ENCODE measurements at places on chromosomes 2 and 18. TPM values are rescaled to one million over a fixed set of nuclear protein-coding genes. Genes with fewer than 3 reads are reported as not detected.

- no peak for DNase-seq
- no peaks in the 10 kb centered on the region for H3K4me1 ChIP-seq
- H3K27me3 ChIP-seq: no peaks in the 10 kb centered on the region
- no peaks in the 10 kb centered on the region for H3K36me3 ChIP-seq
- H3K27ac ChIP-seq: no peak overlapping the region
Observed at GRCh38 chr2:151664520-151664919, 69.8 kb downstream of the NEB start.

GRCh38 chr2:6915399-6915798 lies 1.8 kb upstream of the RNF144A start:
- no peak overlapping the region for H3K4me3 ChIP-seq
- DNase-seq: no peak
- H3K27me3 ChIP-seq: no peaks in the 10 kb centered on the region
- H3K27ac ChIP-seq: no peak overlapping the region
- H3K4me1 ChIP-seq: peaks cover 8% of the 10 kb centered on the region

- no peak overlapping the region for H3K27ac ChIP-seq
- no peak overlapping the region for H3K4me3 ChIP-seq
- DNase-seq: no peak
Observed at GRCh38 chr2:5915881-5916310, 223.7 kb downstream of the SOX11 start.

- H3K27ac ChIP-seq: no peak overlapping the region
- no peak for DNase-seq
- H3K27me3 ChIP-seq: no peaks in the 10 kb centered on the region
- H3K36me3 ChIP-seq: no peaks in the 10 kb centered on the region
- H3K4me1 ChIP-seq: no peaks in the 10 kb centered on the region
Observed at GRCh38 chr18:66440433-66440832, 163.5 kb downstream of the CDH19 start.

DNA sequence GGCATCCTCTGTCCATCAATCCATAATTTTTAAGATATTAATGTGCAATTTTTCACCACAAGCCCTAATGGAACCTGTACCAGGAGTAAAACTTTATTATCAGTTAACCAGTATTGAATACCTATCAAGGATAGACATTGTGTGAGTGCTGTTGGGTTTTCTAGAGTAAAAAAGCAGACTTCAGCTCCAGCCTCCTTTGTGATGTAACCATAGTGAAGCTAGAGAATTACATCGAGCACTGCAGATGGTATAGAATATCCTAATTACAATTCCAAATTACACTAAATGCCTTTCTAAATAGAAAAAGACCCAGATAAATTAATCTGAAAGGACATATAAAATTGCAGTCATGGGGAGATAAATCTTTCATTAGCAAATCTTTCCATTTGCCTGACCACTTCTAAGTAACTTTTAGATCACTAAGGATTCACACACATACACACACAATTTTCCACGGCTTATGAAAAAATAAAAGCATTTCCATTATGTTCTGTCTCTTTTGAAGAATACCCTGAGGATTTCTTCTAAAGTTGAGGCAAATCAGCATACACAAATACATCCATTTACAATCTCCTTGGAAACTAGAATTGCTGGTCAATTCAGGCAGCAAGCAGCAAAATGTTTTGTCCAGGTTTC lies 117.1 kb upstream of the TANK start:
- DNase-seq: no peak
- H3K4me1 ChIP-seq: no peaks in the 10 kb centered on the region
- no peaks in the 10 kb centered on the region for H3K36me3 ChIP-seq
- H3K27me3 ChIP-seq: no peaks in the 10 kb centered on the region
- no peak overlapping the region for H3K4me3 ChIP-seq

DNA sequence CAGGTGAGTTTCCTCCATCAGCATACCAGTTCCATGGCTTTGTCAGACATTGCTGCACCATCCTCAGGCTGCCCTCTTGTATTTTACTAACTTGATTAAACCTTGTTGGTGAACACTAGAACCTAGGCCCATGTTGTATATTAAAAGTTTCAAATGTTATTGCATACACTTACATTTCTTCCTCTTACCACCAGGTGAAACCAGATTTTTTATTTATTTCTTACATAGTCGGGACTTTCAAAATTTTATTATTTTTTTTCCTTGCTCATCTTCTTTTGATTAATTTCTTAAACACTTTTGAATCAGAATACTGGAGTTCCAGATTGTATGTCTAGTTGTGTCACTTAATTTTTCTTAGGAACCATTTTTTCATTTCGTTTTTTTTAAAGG lies 5.9 kb downstream of the CERS6 start:
- no peak overlapping the region for H3K27ac ChIP-seq
- no peaks in the 10 kb centered on the region for H3K27me3 ChIP-seq
- no peaks in the 10 kb centered on the region for H3K36me3 ChIP-seq
- H3K4me1 ChIP-seq: no peaks in the 10 kb centered on the region
- no peak for DNase-seq
- no peak overlapping the region for H3K4me3 ChIP-seq

DNA sequence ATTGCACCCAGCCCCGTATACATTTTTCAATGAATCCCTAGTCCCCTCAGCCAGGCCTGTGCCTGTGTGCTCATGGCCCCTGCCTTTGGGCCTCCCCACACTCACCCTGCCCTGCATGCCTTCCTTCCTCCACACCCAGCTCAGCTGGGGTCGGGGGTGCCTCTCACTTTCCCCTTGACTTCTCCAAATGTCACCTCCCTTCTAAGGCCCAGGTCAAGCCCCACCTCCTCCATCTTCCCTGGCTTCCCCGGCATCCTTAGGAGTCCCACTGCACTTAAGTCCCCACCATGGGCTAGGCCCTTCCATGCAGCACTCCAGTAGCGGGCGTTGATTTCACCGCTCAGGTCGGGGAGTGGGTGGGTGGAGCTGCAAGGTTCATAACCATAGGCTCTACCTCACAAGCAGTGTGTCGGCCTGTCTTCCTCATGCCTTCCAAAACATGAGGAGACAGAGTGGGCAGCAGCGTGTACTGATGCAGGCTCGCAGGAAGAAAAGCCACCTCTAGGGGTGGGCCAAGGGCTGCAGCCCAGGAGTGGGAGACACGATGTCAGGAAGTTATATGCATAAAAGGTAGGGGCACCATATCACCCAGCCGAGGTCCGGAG lies 47.7 kb downstream of the DNMT3A start:
- H3K4me3 ChIP-seq: no peak overlapping the region
- H3K27me3 ChIP-seq: no peaks in the 10 kb centered on the region
- peaks cover 12% of the 10 kb centered on the region for H3K4me1 ChIP-seq
- H3K36me3 ChIP-seq: no peaks in the 10 kb centered on the region
- DNase-seq: no peak

GRCh38 chr2:112229348-112229747 lies 25.5 kb downstream of the ZC3H8 start:
- H3K27ac ChIP-seq: no peak overlapping the region
- DNase-seq: no peak
- no peaks in the 10 kb centered on the region for H3K27me3 ChIP-seq
- no peaks in the 10 kb centered on the region for H3K4me1 ChIP-seq

The KCNK3 gene
- 0.29 TPM for total RNA-seq

The KIAA2012 gene
- 0.26 TPM for total RNA-seq

The ST8SIA3 gene
- total RNA-seq: not detected

Measured in uterus (tissue), 4 donors.